Stomach (tissue), 19 donors: ENCODE measurements at places on chromosomes 11 and 22.
A peak's percentile ranks its signal among the peaks of the same experiment; 100 is the strongest.

DNA sequence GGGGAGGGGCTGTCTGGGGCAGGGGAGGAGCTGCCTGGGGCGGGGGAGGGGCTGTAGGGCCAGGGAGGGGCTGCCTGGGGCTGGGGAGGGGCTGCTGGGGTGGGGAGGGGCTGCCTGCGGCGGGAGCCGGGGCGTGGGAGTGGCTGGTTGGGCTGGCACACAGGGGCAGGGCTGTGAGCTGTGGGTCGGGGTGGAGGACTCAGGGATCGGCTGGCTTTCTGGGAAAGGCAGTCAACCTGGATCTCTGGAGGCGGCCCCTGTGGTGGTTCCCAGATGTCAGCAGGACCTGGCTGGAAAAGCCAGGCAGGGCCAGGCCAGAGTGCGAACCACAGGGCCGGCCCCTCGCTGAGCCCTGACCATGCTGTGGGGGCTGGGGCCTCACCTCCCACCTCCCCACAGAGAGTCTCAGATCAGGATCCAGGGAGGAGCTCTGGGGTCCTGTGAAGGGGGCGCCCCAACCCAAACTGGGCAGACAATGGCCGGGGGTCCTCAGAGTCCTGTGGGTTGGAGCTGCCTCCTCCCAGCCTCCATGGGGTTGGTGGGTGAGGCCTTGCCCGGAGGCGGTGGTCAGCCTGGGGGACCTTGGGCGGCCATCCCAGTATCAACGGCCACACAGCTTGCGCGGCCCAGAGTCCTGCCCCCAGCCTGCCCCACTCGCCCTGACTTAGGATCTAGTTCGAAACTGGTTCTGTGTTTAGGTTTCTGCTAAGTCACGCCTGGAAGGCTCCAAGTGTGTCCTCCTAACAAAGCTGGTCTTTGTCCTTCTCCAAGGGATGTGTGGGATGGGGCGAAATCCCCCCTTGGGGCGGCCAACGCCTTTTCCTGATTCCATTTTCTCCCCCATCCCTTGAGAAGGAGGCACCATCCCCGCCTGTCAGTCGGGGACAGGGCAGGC lies 1.9 kb downstream of the MUC5B start:
- DNase-seq, result no peak

GRCh38 chr11:109788948-109789490 lies 304.2 kb upstream of the ZC3H12C start:
- DNase-seq, result no peak

- no peak for DNase-seq
These were observed 68.5 kb upstream of the ARFGAP3 start for GRCh38 chr22:42925598-42925997.

DNA sequence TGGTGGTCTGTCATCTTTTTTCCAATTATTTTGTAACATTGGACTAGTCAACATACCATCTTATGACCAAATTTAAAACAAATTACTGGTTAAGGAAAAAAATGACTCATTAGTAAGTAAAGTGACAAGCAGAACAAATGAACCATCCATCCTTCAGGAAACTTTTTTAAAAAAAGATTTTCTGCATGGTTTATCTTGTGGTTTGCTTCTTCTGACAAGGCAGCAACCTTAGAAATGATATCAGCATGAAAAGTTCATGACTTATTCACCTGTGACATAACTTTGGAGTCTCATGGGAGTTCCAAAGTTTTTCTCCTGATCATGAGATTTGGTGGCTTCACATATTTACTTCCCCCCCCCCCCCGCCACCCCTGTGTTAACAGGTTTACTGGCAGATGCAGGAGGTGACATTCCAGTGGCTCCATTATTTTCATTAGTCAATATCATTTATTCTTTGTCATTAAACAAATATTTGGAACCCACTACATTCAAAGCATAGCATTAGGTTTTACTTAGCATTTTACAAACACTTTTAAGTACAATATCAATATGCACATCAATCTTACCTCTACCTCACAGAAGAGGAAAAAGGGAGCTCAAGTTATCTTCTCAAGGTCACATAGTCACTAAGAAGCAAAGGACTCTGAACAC lies 40.7 kb downstream of the DCUN1D5 start:
- DNase-seq, result no peak

DNA sequence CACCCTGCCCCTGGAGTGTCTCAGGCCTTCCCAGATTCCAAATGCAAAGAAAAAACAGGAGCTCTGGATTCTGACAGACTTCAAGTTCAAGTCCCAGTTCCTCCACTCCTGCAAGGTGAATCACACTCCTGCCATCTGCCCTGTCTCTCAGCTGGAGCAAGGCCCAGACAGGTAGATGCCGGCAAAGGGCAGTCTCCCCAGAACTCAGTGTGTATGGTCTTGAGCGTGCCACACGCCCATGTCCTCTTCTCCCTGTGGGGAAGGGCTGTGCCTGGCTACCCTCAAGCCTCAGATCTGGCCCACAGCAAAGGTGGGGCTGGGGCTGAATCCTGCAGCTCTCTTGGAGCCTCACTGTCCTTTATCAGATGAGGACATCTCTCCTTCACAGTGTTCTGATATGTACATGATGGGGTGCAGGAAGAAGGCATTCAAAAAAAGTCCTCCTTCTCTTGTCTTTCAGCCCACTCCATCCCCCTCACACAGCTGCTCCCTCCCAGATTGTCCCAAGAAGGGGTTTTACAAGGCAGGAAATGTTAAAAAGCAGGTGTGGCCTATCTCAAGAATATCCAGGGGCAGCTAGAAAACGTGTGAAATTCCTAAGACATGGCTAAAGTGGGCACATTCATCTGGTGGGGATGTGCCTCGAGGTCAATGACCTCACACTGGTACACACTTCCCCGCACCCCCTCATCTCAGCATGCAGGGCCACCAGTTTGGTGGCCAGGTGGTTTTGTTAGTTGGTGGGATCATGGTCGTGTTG lies 27.7 kb upstream of the ARFGAP3 start:
- DNase-seq, result no peak

- DNase-seq, result peak; percentile 48
These were observed 56.0 kb downstream of the COPB1 start for GRCh38 chr11:14443638-14444037.

GRCh38 chr11:62599069-62599696 lies 2.5 kb downstream of the MTA2 start:
- peak; percentile 89 for DNase-seq

DNA sequence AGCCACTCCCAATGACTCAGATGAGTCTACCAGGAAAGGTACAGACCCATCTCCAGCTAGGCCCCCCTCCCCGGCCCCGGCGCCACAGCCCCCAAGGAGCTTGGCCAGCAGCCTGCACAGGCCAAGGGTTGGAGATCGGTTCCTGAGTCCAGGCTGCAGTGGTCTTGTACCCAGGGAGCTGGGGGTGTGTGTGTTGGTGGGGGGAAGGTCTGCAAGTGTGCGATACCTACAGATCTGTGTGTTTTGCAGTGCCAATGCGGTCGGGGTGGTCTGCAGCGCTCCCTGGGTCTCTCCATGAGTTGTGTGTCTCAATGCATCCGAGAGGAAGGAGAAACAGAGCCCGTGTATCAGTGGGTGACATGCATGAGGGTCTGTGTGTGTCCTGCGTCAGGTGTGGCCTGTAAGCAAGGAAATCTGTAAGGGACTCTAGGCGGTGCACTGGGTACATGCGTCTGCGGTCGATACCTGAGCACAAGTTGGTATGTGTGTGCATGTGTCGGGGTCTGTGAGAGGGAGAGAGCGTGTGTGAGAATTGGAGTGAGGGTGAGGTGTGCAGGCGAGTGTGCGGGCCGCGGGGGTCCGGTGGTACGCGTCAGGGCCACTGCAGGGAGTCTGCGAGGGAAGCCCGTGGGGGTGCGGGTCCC lies 645 bp downstream of the CDC42BPG start:
- no peak for DNase-seq

GRCh38 chr11:125465255-125465654 lies 30.8 kb downstream of the FEZ1 start:
- DNase-seq, result no peak

GRCh38 chr22:37425800-37426705 lies 1.2 kb downstream of the ELFN2 start:
- peak; percentile 62 for DNase-seq

GRCh38 chr22:20996598-20997535 lies 5.1 kb downstream of the THAP7 start:
- no peak for DNase-seq

DNA sequence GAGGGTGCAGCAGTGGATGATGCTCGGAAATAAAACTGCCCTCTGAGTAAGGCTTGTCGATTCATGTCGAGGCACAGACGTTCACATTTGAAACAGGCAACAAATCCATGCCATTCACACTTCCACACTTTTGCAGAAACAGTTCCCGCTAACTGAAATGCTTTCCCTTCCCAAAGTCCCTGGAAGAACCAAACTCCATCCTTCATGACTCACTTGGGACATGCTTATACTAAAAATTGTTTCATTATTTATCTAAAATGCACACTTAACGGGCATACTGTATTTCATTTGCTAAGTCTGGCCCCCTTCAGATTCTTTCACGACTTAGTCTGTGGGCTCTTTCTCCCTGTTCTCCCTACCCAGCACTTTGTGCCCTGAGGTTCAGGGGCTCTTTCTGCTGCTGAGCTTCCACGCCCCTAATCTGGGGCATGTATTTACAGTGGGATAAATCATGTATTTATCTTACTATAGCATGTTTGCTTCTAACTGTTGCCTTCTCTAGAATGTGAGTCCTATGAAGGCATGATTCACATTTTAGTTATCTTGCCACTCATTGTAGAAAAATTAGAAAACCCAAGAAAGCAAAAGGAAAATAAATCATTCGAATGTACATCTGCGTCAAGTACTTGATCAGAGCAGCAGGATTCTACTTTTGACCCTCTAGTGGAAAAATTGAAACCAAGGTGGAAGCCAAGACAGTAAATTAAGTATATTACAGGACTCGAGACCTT lies 12.5 kb downstream of the SCGB1A1 start:
- no peak for DNase-seq

GRCh38 chr11:70547386-70547785 lies 149.1 kb downstream of the CTTN start:
- no peak for DNase-seq

- DNase-seq, result no peak
These were observed 7.0 kb upstream of the HBE1 start for GRCh38 chr11:5276697-5277096.

DNA sequence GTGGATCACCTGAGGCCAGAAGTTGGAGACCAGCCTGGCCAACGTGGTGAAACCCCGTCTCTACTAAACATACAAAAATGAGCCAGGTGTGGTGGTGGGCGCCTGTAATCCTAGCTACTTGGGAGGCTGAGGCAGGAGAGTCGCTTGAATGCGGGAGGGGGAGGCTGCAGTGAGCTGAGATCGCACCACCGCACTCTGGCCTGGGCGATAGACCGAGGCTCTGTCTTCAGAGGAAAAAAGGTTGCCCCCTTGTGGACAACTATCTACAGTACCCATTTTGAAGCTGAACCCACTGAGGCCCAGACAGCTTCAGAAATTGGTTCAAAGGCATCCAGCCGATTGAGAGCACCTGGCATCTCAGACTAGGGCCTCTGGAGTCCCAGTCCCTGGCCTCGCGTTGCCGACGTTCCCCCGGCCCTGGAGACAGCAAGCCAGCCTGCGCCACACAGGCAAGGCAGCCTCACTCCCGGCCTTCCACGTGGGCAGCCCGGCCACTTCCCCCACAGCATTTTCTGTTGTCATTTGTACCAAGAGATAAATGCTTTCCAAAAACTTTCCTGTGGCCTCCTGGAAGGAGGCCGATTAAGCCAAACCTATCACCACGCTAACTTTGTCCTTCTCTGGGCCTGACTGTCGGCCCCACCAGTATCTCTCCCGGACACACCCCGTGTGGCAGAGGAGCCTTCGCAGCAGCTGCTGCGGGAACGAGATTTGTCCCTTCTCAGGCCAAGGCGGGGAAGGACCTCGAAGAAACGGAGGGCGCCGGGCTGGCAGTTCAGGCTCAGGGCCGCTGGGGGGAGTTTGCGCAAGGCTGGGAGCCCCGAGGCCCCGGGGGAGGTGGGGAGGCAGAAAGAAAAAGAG lies 82.8 kb downstream of the FLI1 start:
- peak; percentile 69 for DNase-seq

DNA sequence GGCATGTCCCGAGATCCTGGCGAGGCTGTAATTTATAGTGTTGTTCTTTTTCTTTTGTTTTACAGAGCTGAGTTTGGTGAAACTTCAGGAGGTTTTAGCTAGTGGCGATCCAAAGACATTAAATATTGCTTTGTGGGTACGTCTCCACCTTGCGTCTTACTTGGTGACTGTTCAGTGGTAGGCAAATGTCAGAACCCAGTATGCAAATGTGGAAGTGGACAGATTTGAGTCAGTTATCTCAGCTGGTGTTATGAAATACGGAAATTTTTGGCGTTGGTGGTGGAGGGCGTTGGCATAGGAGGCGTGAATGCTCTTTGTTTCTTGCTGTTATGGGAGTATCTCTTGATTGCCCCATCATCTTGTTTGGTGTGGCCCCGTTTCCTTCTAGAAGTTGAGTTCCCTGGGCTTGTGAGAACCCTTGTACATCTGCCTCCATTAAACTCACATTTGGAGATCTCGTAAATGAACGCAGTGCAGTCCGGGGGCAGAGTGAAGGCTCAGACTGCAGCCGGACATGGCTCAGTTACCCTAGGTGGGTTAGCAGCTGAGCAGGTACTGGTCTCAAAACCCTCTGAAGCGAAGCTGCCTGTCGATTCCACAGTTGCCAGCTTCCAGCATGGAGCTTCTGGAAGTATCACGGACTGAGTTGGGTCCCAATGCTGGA lies 39.9 kb downstream of the PTPRJ start:
- DNase-seq, result no peak
